Activated CD8-positive, alpha-beta memory T cell treated with anti-CD3 and anti-CD28 coated beads for 1 hour (primary cell): ENCODE measurements at places on chromosomes 16 and 17.

- DNase-seq: no peak
These were observed 51.4 kb upstream of the ENDOV start for GRCh38 chr17:80363518-80364090.

DNA sequence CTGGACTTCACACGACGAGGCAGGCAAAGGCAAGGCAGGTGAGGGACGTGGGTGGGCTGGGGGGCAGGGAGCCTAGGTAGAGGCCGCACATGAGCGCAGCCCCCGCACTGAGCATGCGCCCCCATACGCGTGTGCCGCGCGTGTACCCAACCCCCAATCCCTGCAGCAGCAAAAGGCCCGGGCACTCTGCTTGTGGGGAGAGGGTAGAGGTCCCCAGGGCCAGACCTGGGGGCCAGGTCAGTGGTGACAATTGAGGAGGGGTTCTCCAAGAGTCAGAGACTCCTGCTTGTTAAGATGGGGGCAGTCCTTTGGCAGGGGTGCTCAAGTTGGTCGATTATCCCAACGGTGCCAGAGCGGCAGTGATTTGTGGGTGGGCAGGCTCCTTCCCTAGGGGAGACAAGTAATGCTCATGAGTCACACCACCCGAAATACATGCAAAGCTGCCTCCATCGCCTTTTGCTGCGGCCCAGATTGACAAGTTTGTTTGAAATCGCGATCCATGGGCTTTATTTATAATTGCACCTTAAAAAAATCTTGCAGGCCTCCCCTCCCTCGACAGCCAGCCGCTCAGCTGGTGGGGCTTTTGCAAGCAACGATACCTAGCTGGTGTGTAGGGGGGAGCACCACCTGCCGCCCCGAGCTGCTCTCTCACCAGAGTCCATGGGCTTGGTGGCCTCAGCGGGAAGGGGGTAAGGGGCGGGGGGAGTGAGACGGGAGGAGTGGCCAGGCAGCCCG is 1.1 kb upstream of the GIT1 start:
- DNase-seq: no peak

DNA sequence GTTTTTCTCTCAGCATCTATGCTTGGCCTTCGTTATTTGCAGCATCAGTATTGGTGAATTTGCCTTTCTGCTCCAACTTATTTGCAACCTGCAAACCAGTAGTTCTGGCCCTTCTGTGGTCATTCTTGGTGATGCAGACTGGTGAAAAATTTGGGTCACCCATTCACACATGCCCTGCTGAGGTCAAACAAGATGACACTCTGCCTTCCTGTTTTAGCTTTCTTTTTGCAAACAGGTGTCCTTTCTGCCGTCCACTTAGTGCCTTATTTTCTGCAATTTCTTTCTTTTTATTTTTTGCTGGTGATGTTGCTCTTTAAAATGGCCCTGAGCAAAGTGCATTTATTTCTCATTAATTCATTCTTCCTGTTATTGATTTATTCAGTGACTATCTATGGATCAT is 31.3 kb downstream of the PLCG2 start:
- DNase-seq: no peak

DNA sequence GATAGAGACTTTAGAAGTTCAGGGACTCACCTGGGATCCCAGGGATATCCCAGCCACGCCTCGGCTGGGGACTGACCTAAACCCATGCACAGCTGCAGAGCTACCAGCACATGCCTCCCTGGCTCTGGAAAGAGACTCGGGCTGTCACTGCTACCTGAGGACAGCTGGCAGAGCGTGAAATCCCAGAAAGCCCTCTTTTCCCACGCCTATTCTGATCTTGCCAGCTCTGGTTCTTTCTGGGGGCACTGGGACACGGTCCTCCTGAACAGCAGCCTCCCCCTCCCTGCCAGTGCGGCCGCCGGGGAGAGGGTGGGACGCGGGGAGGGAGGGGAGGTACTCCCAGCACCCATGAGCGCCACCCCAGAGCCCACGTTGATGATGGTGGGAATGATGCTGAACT is 10.8 kb downstream of the P2RX5 start:
- DNase-seq: no peak

GRCh38 chr17:56313201-56313600 is 159.9 kb downstream of the ANKFN1 start:
- DNase-seq: no peak

GRCh38 chr16:70701596-70701995 is 15.7 kb upstream of the MTSS2 start:
- no peak for DNase-seq

DNA sequence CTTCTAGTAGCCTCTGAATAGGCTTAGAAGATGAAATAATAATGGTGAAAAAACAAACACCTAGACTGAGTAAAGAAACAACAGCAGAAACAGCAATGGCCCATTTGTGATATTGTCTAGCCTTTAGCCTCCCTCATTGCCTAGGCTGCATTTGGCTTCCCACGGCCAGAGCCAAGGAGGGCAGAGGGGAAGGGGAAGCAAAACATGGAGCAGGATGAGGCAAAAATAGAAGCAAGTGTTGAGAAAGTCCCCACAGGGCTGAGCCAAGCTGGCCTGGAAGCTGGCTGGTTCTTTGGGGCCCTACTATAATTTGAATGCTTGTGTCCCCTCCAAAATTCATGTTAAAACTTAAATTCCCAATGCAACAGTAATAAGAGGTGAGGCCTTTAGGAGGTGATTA is 60.2 kb upstream of the KSR1 start:
- DNase-seq: no peak

DNA sequence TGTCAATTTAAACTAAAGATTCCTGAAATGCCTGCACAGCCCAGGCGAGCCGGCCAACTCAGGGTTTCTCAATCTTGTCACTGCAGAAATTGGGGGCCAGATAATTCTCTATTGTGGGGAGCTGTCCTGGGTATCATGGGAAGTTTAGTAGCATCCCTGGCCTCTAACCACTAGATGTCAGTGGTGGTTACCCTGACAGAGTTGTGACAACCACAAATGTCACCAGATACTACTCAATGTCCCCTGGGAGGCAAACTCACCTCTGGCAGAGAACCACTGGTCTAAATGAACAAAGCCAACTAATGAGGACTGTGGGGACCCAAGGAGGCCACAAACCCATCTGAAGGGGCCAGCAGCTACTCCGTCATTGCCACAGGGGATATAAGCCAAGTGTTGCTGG is 90.9 kb downstream of the MYH11 start:
- no peak for DNase-seq

DNA sequence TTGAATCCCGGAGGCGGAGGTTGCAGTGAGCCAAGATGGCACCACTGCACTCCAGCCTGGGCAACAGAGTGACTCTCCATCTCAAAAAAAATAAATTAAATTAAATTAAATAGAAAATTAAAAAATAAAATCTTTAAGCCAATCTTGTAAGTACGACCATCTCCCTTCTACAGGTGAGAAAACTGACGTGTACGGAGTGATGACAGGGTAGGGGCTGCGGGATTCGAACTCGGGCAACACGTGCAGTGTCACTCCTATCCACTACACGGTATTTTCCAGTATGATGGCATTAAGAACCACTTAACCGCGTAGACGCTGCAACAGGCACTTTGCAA is 762 bp downstream of the WDR59 start:
- no peak for DNase-seq

- no peak for DNase-seq
These were observed 266.7 kb downstream of the ENGASE start for GRCh38 chr17:79341222-79341780.

GRCh38 chr16:71526111-71526631 is at the start of gene CHST4:
Gene CHST4 (plus strand): TSS chr16:71526426. CDS start chr16:71536678, 10,252 bp downstream.
- DNase-seq: no peak

- DNase-seq: no peak
These were observed at the start of gene RAB26 for GRCh38 chr16:2147981-2148671. Gene RAB26 (plus strand): TSS chr16:2148625. CDS start chr16:2148784, 159 bp downstream.

DNA sequence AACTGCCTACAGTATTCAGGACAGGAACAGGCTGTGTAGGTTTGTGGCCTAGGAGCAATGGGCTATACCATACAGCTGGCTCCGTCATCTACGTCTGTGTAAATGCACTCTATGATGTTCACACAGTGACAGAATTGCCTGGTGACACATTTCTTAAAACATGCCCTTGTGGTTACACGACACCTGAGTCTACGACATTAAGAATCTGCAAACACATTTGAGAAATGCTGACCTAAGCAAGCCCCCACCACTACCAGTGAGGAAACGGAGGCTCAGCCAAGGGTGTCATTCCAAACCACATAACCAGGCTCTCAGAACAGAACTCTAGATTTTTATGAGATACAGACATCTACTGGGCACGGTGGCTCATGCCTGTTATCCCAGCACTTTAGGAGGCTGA is 23.5 kb downstream of the USP36 start:
- DNase-seq: peak; percentile 58

DNA sequence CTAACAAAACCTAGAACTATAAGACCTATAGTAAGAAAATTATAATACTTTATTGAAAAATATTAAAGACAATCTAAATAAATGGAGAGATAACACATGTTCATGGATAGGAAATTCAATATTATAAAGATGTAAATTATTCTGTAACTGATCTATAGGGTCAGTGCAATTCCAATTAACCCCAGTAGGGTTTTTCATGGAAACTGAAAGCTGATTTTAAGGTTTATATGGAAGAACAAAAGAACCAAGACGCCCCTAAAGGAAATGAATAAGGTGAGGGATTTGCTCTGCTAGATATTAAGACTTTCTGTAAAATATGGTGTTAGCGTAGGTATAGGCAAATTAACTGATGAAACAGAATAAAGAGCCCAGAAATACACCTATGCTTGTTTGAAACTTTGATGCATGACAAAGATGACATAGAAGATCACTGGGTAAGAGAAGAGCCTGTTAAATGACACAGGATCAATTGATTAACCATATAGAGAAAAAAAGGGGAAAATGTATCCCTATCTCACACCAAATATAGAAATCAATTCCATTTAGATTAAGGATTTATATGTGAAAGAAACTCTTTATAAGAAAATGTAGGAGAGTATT is 3.0 kb downstream of the ICAM2 start:
- DNase-seq: no peak

GRCh38 chr17:45305530-45306087 is 11.2 kb downstream of the MAP3K14 start:
- no peak for DNase-seq

- no peak for DNase-seq
These were observed 212.1 kb downstream of the MAF start for GRCh38 chr16:79388396-79388795.

- DNase-seq: no peak
These were observed 39.8 kb downstream of the RMI2 start for GRCh38 chr16:11384956-11385586.

GRCh38 chr16:56344518-56345405 is 80.6 kb downstream of the AMFR start:
- no peak for DNase-seq

DNA sequence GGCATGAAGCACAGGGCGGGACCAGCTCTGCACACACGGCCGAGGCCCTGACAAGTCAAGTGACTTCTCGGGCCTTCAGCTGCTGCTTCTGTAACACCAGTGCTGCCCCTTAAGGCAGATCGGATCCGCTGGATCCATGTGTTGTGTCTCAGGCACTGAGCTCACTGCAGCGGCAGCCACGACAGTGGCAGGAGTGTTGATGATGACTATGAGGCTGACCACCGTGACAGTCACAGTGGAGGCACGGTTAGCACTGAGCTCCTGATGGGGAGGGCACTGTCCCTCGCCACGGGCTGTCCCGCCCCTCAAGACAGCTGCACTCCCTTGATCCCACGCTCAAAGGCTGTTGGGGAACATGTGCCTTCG is 29.4 kb downstream of the PEMT start:
- no peak for DNase-seq

DNA sequence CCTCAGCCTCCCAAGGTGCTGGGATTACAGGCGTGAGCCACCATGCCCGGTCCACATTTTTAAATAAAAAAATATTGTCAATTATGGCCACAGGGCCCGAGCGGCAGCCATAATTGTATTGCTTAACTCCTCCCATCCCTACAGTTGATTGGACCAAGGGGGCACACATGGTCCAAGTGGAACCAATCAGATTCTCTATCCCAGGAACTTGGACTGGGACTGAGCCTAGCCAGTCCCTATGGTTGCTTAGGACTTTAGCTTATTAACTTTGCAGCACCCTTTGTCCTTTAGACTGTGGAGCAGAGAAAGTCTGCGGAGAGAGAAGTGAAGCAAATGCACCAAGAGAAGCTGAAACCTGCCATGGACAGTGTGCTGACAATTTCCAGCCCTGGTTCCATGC is 5.5 kb upstream of the RDM1 start:
- DNase-seq: no peak

GRCh38 chr17:19388791-19389785 is 2.1 kb upstream of the MFAP4 start:
- no peak for DNase-seq

- no peak for DNase-seq
These were observed 18.6 kb upstream of the ACSF3 start for GRCh38 chr16:89074803-89075688.

- no peak for DNase-seq
These were observed 52.8 kb upstream of the C17orf78 start for GRCh38 chr17:37322826-37323561.

DNA sequence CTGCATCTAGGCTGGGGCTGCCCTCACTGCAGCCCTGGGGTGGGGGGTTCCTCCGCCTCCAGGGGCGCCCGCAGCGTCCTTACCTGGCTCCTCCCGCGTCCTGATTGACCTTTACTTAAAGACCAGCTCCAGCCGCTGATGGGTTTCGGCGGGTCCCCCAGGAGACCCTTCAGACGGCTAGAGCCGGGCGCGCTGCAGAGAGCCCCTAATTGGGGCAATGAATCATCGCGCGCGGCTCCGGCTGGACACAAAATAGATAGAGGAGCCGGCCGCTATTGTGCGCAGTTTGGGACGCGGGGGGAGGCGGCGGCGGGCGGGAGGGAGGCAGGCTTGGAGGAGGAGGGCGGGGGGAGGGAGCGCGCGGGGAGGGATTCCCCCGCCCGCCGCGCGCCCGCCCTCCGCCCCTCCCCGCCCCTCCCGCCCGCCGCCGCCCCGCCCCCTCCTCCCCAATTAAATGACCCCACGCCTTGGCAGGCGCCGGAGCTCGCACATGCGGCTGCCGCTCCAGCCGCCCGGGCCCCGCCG is 56.5 kb upstream of the CIBAR2 start:
- no peak for DNase-seq

- no peak for DNase-seq
These were observed 11.0 kb downstream of the ADORA2B start for GRCh38 chr17:15955793-15956541.

- DNase-seq: no peak
These were observed 20.5 kb upstream of the FA2H start for GRCh38 chr16:74795104-74795503.
